Stimulated activated CD4-positive, alpha-beta T cell treated with anti-CD3 and anti-CD28 coated beads, Interleukin-12 subunit alpha, Interleukin-12 subunit beta, amount 100 ng/mL, for 48 hours (primary cell): ENCODE measurements at places on chromosomes 1 and 21.

DNA sequence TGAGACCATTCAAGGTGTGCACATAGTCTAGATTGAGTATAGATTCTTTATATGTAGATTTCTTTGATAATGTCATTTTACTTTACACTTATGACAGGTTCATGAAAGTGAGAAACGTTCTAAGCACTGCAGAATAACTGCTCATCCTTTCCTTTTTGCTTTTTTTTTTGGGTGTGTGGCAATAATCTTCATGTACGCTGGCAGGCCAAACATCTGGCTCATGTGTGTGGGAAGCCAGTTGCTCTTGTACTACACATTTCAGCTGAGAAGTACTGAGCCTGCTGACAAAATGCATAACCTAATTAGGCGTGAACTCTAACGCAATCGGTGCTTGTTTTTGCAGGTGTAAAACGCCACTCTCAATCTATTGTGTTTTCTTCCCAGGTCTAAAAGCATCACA, 350.8 kb upstream of the KAZN start:
- no peak for DNase-seq

DNA sequence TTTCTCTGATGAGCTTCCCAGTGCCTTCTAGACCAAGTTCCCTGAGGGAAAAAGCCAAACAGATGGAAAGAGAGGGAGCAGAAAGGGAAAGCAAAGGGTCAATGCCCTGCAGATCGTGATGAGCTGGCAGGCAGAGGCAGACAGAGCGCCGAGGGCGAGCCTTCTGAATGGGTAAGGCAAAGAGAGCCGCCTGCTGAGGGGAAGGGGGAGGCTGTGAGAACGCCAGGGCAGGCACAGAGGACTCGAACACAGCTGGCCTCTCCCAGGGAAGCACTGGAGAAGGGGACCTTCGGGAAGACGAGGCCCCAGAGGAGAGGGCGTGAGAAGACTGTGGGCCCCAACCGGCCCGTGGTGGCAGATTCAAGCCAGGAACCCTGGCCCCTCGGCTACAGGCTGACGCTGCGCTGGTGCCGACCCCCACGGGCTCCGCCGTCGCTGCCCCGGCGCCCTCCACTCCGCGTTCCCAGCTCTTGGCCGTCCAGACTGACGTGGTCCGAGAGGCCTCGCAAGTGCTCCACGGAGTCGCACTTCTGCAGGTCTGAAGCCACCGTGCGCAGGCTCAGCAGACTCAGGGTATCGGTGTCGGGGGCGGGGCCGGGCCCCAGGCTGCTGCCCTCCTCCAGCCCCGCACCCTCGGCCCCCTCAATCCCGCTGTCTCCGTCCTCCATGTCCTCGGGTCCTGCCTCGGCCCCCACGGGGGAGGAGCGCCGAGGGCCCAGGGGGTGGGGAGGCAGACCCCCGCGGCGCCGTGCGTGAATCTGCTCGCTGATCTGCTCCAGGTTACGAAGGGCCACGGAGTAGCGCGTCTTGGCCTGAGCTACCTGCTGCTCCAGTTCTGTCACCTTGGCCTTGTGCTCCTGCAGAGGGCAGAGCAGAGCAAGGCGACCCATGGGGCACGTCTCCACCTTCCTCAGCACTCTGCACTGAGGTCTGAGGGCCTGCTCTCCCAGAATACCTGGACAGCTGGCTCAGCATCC, 13.9 kb downstream of the SH3BP5L start:
- DNase-seq = no peak

DNA sequence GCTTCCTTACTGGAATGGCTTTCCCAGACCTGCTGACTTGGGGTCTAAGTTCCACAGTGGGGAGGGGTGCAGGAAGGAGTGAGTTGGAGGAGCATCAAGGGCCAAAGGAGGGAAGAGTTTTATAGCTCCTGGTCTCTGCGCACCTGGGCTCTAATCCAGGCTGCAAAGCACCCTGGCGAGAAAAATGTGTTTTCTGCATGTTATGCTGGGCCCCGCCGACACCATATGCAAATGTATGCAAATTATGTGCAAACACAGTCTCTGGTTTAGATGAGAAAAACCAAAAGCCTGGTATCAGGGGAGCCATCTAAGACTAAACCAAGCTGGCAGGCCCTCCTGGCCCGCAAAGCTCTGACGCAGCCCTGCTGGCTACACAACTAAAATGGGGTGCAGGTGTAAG, 95.0 kb downstream of the VWA5B1 start:
- no peak for DNase-seq

GRCh38 chr1:208437401-208437800, 193.2 kb upstream of the PLXNA2 start:
- no peak for DNase-seq

GRCh38 chr1:152855661-152856060, 4.1 kb upstream of the LCE7A start:
- no peak for DNase-seq

DNA sequence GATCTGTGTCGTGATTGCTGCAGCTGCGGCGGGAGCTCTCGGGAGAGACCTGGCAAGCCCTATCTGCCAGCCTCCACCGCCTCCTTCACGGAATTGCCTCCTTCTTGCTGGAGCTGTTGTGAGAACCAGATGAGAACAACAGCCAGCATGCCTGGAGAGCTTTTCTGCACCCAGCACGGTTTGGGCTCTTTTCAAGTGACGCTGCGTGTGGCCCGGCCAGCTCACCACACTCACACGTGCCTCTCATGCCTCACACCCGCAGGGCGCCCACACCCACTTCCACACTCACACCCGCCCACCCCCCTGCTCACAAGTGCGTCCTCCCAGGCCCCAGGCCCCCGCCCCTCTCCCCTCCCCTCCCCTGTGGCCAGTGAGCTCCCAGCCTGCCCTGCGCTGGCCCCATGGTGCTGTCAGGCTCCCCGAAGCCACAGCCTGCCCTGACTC, 135.7 kb upstream of the RUNX3 start:
- no peak for DNase-seq

- no peak for DNase-seq
These were observed 1.4 kb downstream of the NCAM2 start for GRCh38 chr21:20999659-21000058.

GRCh38 chr1:56413671-56414199, 165.6 kb downstream of the PLPP3 start:
- DNase-seq = no peak

GRCh38 chr1:35539824-35540261, 17.4 kb downstream of the KIAA0319L start:
- no peak for DNase-seq

DNA sequence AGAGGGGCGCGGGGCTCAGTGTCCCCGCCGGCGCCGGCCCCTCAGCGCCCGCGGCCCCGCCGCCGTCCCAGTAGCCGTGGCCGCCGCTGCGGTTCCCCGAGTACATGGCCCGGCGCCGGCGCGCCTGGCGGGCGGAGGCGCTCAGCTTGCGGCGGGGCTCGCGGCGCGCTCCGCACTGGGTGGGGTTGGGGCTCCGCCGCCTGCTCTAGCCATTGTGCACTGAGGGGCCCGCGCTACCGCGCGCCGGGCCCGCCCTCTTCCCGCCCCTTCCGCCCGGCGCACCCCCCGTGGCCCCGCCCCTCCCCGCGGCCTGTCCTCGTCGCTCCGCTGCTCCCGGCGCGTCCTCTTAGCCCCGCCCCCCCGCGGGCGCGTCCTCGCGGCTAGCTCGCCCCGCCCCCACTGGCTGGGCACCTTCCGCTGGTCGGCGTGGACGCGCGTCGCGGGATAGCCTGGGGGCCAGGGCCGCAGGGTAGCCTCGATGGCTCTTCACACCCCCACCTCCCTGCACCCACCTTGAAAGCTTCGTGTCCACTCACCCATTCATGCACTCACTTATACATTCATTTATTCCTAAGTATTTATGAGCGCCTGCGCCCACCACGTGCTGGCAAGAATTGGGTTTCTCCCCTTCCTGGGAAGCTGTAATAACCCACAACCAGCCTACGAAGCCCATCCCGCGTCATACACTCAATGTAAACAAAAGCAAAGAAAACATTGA, at the start of the genes CHML and OPN3:
Gene CHML, minus strand, starts transcription at position 221 of the 718 bp plus-strand sequence. CDS start 4,603 bp downstream, outside the sequence.
Gene OPN3, minus strand, starts transcription at position 221 of the 718 bp plus-strand sequence. Its CDS starts 115 bp downstream, at position 106.
- peak; percentile 89 for DNase-seq

- DNase-seq = no peak
These were observed 81.8 kb downstream of the LRRC7 start for GRCh38 chr1:69649383-69649990.

DNA sequence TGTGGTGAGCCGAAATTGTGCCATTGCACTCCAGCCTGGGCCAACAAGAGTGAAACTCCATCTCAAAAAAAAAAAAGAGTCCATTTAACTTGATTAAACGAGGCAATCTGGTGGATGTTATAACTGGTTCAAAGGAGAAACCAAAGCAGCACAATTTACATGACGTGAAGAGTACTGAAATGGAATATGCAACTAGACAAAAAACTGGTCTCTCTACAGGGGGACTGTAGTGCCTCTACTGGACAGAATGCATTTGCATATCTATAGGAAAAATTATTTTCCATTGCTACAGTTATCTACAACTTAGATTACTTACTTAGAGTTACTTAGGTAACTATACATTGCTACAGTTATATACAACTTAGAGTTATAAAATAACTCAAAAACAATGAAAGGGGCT, 2.7 kb upstream of the CAPN2 start:
- DNase-seq = no peak

GRCh38 chr1:210072896-210073504, 135.0 kb downstream of the SYT14 start:
- no peak for DNase-seq
